ENCODE measurements at places on chromosomes 5 and 9.

DNA sequence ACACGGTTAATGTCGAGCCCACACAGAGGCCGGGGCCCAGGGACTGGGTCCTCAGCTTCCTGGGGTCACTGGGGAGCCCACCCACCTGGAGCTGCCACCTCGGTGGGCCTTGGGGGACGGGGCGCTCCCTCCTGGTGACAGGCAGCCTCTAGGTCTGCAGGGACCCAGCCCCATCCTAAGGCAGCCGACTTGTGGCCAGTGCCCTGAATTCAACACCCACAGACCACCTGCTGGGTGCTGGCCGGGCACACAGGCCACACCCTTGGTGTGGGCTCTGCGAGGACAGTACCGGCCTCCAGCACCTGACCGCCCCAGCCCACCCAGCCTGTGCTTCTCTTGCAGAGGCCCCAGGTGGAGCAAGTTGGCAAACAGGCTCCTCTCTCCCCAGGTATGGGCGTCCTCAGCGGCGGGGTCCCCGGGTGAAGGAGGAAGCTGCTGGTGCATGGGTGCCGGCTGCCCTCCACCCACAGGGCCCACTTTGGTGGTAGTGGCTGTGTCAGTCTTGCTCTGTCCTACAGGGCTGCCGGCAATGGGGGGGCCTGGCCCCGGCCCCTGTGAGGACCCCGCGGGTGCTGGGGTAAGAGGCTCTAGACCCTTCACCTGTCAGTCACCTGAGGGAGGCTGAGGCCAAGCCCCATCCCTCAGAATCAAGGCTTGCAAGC, 8.3 kb downstream of the ENTPD8 start:
- H3K4me3 ChIP-seq: no peak overlapping the region
- no peaks in the 10 kb centered on the region for H3K27me3 ChIP-seq

DNA sequence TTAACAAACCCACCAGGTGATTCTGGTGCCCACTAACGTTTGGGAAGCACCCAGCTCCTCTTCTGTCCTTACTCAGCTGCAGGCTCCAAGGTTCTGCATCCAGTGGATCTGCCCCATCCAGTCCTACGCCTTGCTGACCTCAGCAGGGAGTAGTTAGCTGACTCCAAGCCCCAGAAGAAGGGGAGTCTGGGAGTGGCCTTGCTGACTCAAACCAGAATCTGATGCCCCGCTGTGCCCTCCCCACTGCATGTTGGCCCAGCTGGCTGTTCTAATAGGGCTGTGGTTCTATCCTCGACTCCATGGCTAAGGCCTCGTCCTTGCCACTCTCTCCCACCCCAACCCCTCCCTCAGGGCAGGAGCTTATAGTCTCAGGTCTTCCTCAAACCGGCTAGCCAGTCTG, 136.3 kb downstream of the TTLL11 start:
- no peaks in the 10 kb centered on the region for H3K27me3 ChIP-seq
- H3K27ac ChIP-seq: no peak overlapping the region
- DNase-seq: no peak

- H3K27me3 ChIP-seq: no peaks in the 10 kb centered on the region
- H3K27ac ChIP-seq: no peak overlapping the region
Observed at GRCh38 chr5:55004729-55005128, 19.3 kb upstream of the GZMK start.

- H3K27me3 ChIP-seq: no peaks in the 10 kb centered on the region
- no peak for DNase-seq
- H3K4me3 ChIP-seq: no peak overlapping the region
- H3K4me1 ChIP-seq: no peaks in the 10 kb centered on the region
- H3K36me3 ChIP-seq: no peaks in the 10 kb centered on the region
- H3K27ac ChIP-seq: no peak overlapping the region
Observed at GRCh38 chr5:55450050-55450765, 84.6 kb downstream of the PLPP1 start.

GRCh38 chr5:141692919-141693725, 11.1 kb upstream of the ARAP3 start:
- peaks cover 1% of the 10 kb centered on the region for H3K4me1 ChIP-seq
- H3K27me3 ChIP-seq: no peaks in the 10 kb centered on the region
- no peaks in the 10 kb centered on the region for H3K36me3 ChIP-seq
- H3K4me3 ChIP-seq: no peak overlapping the region
- H3K27ac ChIP-seq: no peak overlapping the region

GRCh38 chr5:135276151-135276550, 122.9 kb downstream of the MACROH2A1 start:
- no peaks in the 10 kb centered on the region for H3K36me3 ChIP-seq
- DNase-seq: no peak
- no peaks in the 10 kb centered on the region for H3K4me1 ChIP-seq
- H3K27ac ChIP-seq: no peak overlapping the region
- no peak overlapping the region for H3K4me3 ChIP-seq
- no peaks in the 10 kb centered on the region for H3K27me3 ChIP-seq

DNA sequence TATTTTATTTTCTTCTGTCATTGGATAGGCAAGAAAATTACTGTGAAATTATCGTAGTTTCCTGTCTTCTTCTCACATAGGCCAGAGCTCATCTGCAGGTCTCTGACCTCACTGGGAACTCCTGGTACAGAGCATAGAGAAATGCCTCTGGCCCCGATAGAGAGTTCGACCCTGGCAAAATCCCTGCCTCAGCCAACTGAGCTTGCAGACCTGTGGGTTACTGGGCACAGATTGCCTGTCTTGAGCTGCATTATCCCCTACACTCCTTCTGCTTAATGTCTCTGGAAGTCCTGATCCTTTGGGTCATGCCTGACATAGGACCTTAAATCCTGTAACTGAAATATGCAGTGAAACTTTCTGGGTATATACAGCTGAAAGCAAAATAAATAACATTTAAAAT, 439.3 kb upstream of the CTNND2 start:
- H3K4me1 ChIP-seq: no peaks in the 10 kb centered on the region
- no peak overlapping the region for H3K27ac ChIP-seq
- H3K4me3 ChIP-seq: no peak overlapping the region
- no peak for DNase-seq
- no peaks in the 10 kb centered on the region for H3K36me3 ChIP-seq

DNA sequence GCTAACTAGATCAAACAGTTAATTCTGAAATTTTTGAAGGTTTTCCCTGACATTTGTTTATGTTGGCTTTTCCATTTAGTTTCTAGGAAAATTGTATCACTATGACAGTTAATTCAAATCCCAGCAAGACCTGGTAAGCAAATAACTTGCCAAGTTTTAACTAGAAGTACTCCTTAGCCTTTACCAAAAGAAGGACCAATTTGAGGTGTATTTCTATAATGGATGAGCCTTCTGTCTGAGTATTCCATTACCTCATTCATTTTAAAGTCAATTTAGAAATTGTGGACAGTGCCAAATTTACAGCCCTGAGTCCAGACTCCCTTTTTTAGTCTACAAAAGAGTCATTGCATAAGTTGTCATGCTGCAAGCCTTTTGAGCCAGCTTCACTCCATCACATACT, 687.6 kb downstream of the CETN3 start:
- H3K4me1 ChIP-seq: peaks cover 2% of the 10 kb centered on the region
- no peak for DNase-seq
- H3K36me3 ChIP-seq: no peaks in the 10 kb centered on the region
- H3K27ac ChIP-seq: no peak overlapping the region
- no peak overlapping the region for H3K4me3 ChIP-seq
- H3K27me3 ChIP-seq: no peaks in the 10 kb centered on the region

DNA sequence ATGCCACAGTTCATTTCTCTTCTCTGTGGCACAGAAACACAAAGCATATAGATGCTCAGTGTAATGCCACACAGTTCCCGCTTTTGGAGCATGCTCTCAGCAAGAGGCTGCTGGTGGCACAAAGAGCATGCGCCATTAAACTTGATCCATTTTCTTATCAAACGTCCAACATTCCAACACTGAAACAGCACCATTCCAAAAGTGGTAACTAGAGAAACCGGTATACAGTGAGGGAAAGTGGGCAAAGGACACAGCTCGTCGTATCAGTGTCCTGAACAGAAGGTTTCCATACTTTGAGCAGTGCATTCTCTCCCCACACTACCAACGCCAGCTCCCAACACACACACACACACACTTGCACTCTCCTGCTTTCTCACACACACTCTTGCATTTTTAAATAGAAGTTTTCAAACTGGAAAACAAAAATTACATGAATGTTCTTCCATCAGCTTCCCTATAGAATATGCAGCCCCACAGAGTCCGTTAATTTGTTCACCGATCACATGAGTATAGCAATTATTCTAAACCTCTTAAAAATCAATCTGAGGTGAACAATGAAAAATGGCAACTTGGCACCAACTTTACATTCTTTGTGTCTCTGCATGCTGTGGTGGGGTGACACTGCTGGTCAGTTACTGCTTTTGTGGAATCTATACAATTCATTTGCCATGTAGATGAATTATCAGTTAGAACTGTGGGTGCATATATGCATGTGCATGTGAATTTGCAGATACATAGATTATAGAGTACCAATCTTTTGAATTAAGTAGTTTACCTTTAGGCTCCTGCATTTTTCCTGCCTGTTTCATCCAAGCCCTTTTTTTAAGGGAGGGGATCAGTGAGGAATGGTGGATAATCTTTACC, 5.7 kb downstream of the NFIB start:
- no peak overlapping the region for H3K4me3 ChIP-seq
- H3K27me3 ChIP-seq: no peaks in the 10 kb centered on the region
- peaks cover 5% of the 10 kb centered on the region for H3K4me1 ChIP-seq
- DNase-seq: no peak

DNA sequence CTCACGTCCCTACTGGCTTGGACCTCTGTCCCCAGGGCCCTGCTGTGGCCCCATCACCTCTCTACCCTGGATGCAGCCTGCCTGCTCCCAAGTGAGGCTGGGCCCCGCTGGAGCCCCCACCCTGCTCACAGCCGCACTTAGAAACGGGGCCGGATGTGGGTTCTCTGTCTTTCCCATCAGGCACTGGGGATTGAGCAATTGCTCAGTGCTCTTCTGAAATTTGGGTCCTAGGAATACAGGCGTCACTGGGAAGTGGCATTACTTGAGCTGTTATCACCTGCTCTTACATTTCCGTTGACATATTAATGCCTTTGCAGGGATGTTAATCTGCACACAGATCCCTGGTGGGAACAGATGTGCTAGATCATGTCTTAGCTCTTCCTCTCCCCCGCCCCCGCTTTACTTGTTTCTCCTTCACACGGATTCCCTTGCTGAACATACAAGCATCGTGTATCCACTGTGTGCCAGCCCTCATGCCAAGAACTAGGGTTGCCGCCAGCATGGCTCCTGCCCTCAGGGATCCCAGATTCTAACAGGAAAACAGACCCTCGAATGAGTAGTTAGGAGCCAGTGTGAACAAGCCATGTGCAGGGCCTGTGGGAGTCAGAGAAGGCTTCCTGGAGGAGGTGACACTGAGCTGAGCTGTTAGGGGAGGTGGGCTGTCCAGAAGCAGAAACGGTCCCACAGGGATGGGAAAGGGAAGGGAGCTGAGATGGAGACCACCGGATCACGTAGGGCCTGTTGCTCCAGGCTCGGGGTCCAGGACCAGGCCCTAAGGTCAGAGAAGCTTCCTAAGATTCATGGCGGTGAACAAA, 65.1 kb downstream of the NEK6 start:
- no peaks in the 10 kb centered on the region for H3K27me3 ChIP-seq
- DNase-seq: no peak
- no peaks in the 10 kb centered on the region for H3K4me1 ChIP-seq
- no peak overlapping the region for H3K4me3 ChIP-seq
- no peaks in the 10 kb centered on the region for H3K36me3 ChIP-seq

- no peak overlapping the region for H3K27ac ChIP-seq
- H3K27me3 ChIP-seq: no peaks in the 10 kb centered on the region
- no peaks in the 10 kb centered on the region for H3K4me1 ChIP-seq
Observed at GRCh38 chr5:177438468-177438867, 8.1 kb upstream of the PRR7 start.

GRCh38 chr9:94822273-94822672, 95.8 kb downstream of the AOPEP start:
- no peak for DNase-seq
- H3K27ac ChIP-seq: no peak overlapping the region
- no peaks in the 10 kb centered on the region for H3K4me1 ChIP-seq
- H3K27me3 ChIP-seq: no peaks in the 10 kb centered on the region

- no peaks in the 10 kb centered on the region for H3K27me3 ChIP-seq
- H3K27ac ChIP-seq: no peak overlapping the region
- DNase-seq: peak; percentile 29
Observed at GRCh38 chr5:39691993-39692392, 267.2 kb upstream of the DAB2 start.

- H3K4me1 ChIP-seq: no peaks in the 10 kb centered on the region
- no peaks in the 10 kb centered on the region for H3K27me3 ChIP-seq
- no peak overlapping the region for H3K4me3 ChIP-seq
- H3K36me3 ChIP-seq: no peaks in the 10 kb centered on the region
- DNase-seq: no peak
- H3K27ac ChIP-seq: no peak overlapping the region
Observed at GRCh38 chr5:128144491-128144890, 60.9 kb downstream of the SLC12A2 start.
